Mesothelial cell of epicardium (in vitro differentiated cells): ENCODE measurements at places on chromosomes 13 and 19. TPM values are rescaled to one million over a fixed set of nuclear protein-coding genes. Genes with fewer than 3 reads are reported as not detected.

DNA sequence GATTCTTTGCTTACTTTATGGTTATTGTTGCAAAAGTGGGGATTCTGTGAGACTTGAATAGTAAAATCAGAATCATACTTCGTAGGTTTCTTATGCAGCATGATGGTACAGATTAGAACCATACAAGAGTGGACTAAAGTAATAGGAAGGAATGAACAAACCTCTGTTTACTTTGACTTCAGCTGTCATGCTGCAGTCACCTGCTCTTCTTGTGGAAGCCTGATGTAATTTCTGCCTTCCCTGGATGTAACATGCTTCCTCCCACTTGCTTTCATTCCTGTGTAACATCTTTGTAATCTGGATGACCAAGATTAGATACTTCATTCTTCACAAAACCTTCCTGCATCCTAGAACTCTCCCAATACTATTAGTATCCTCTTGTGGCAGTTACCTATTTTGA lies 235.0 kb downstream of the PCCA start:
- no peak for DNase-seq

GRCh38 chr19:9911524-9912185 lies 24.7 kb downstream of the OLFM2 start:
- DNase-seq, result no peak

GRCh38 chr13:61128850-61129645 lies 286.6 kb downstream of the PCDH20 start:
- DNase-seq, result no peak

DNA sequence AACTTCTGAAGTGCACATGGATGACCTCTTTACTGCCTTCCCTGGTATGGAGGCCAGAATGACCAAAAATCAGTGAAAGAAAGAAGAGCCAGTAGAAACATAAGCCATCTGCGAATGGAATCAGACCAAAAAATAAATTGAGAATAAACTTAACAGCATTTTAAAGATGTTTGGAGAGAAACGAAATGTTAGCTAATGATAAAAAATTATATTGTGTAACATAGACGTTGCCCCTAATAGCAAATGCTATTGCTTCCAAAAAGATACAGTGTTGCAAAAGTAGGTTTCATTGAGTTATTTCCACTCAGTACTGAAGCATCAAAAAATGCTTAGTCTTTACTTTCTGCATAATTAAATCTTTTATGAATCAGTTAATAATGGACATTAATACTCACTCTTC lies 371.7 kb downstream of the LIG4 start:
- DNase-seq, result no peak

GRCh38 chr13:21304256-21304655 lies 127.8 kb downstream of the MRPL57 start:
- DNase-seq, result no peak

Gene OR4F17
- total RNA-seq, result not detected in 3 replicates

Gene ATP8B3
- total RNA-seq, result 2.2 to 2.4 TPM (median 2.3 TPM) in 3 replicates

Gene YJEFN3
- total RNA-seq, result 19.0 to 22.6 TPM (median 20.7 TPM) in 3 replicates

Gene FAM32A
- total RNA-seq, result 88.1 to 90.3 TPM (median 88.9 TPM) in 3 replicates
